T-helper 9 cell (primary cell): ENCODE measurements at places on chromosomes 3 and 15.

DNA sequence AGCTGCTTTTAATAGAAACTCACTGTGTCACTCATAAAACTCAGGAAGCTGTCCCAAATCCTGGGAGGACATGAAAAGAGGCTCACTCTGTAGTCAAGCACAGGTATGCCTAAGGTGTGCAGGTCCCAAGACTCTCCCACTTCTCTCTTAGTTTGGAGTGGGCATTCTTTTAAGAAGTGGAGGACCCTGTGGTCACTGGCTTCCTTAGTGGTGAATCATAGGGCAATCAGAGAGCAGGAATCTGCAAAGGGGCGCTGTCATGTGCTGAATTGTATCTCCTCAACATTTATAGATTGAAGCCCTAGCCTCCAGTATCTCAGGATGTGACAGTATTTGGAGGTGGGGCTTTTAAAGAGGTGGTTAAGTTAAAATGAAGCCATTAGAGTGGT is 47.2 kb upstream of the ZBTB38 start:
- no peak for DNase-seq

DNA sequence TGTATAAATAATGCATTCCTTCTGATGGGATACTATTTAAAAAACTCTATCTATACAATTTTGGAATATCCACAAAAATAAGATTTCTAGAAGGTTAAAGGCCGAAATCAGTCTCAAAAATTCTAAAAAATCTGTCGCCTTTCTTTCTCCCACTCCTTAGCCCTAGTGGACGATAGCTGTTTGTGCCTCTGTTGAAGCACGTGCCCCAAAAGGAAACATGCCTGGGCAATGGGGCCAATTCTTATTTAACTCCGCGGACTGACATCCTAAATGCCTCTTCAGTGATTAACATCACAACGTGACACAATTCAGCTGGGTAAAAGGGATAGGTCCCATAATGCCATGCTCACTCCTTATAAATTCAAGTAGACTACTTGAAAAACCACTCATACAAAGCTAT is 65.1 kb downstream of the GAP43 start:
- DNase-seq, result no peak

DNA sequence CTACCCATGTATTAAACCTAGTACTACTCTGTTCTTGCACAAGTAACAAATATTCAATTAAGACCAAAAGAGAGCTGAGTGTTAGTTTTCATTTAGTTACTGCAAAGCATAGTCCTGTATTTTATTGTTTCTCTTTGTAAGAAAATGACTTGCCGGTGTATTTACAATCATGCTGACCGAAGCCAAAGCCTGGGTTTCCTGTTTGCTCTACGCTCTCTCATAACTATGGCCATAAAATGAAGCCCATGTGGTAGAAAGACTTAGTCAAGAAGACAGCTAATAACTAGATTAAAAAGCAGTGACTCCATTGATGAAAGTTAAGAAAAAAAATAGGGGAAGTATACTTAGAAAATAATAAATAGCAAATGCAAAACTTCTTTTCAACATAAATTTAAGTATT is 479.9 kb downstream of the CNTN4 start:
- no peak for DNase-seq

- DNase-seq, result no peak
Observed at GRCh38 chr3:127694467-127695215, 21.9 kb downstream of the ABTB1 start.

DNA sequence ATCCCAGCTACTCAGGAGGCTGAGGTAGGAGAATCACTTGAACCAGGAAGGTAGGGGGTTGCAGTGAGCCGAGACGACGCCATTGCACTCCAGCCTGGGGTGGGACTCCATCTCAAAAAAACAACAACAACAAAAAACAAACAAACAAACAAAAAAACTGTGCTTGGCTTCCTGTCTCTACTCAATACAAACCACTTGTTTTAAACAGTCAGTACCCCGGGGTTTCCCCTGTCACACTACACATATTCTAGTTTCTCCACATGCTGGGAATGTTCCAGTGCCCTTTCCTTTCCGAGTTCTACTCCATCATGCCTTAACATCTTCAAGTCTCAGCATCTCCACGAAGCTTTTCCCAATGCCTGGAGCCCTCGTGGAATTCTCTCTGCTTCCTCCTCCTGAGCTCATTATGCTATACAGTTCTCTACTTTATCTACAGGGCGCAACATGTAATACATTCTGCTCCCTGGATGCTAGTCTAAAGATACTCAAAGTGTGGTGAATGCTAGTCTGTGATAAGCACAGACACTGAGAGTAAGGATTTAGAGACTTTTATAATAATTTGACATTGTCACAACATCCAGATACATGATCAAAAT is 7.8 kb downstream of the EMC3 start:
- DNase-seq, result no peak
